ENCODE measurements at places on chromosomes 7 and 10. TPM values are rescaled to one million over a fixed set of nuclear protein-coding genes. Genes with fewer than 3 reads are reported as not detected.

Gene MEST
- total RNA-seq, result 4.2 TPM

Gene C10orf62
- 0.35 TPM for total RNA-seq

Gene HILPDA
- 6.9 TPM for total RNA-seq

Gene MMP21
- not detected for total RNA-seq

DNA sequence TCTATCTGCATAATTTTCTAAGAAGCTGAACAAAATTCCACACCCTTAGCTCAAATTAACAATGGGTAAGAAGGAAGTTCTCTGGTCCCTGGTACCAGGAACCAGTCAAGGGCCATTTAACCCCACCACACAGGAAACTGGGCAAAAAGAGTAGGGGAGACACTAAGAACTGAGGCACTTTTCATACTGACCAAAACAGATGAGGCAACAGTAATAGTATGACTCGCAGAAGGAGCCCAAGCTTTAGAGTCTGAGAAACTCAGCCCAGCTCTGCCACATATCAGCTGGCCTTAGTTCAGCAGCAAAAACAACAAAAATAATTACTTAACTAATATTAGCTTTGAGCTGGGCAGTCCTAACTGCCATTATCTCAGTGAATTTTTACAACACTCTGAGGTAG, 221.2 kb downstream of the FAM107B start:
- no peak for DNase-seq

DNA sequence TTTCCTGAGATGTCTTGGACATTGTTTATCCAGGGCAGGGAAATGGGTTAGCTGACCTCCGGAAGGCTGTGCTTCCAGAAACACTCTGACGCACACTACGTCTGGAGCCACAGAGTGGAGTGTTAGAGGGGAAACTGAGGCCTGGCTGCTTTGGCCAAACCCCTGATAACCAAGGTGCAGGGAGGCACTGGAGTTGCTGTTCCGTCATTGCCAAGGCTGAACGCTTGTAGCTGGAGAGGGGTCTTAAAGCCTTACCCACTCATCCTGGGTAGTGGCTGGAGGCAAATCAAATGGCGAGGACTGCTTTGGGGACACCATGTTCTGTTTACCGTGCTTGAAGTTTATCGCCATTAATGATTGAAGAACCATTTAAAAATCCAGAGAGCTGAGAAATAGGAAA, 604.1 kb upstream of the FOXK1 start:
- DNase-seq, result no peak

- peak; percentile 68 for DNase-seq
Measured at GRCh38 chr7:140512317-140513000, 33.2 kb upstream of the MKRN1 start.

- no peak for DNase-seq
Measured at GRCh38 chr7:26368542-26368941, 76.9 kb downstream of the SNX10 start.

GRCh38 chr7:36037121-36037662, 115.9 kb upstream of the EEPD1 start:
- peak; percentile 39 for DNase-seq

DNA sequence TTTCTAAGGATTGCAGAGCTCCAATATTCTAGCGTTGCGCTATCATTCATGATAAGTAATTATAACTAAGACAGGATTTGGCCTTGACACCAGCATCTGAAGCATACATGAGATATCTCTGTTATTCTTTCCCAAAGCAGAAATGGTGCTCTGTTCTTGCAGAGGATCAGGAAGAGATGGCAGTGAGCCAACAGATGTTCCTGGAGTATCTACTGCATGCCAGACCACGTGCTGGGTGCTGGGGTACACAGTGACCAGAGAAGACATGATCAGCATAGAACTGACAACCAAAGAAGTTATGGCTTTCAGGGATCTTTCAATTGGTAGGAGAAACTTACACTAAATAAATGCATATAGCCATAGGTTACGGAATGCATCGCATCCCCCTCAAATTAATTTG, 63.7 kb upstream of the PLXNA4 start:
- DNase-seq, result no peak

All from left ventricle myocardium superior (tissue), 1 donor.